ENCODE measurements at places on chromosomes 4 and X. TPM values are rescaled to one million over a fixed set of nuclear protein-coding genes. Genes with fewer than 3 reads are reported as not detected.

- DNase-seq, result no peak
Observed at GRCh38 chr4:41865306-41865980, 69.8 kb upstream of the TMEM33 start.

GRCh38 chr4:39994406-39994805 lies 16.7 kb upstream of the PDS5A start:
- DNase-seq, result no peak

- no peak for DNase-seq
Observed at GRCh38 chrX:53882331-53882730, 161.9 kb downstream of the PHF8 start.

DNA sequence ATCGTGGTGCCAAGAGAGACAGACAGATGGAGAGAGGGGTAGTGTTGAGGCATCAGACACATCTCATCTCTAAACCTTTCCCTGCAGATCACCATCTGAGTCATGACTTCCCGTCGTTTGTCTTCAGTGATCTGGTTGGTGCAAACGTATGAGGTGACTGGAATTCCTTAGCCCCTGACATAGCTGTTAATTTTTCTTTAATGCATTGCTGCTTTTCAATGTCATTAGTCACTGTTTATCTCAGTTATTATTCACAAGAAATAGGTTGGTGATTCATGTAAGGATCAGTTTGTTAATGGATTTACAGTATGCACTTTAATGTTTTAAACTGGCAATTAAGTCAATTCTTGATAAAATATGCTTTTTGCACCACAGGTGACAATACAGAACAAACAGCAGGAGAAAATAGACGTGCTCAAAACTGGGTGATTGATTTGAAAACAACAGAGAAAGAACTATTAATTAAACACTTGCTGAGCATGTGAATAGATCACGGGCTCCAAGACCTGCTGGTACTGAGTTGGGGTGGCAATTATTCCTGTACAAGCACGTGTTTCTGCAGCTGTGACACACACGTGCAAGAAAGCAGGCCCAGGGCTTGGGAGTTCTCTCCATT lies 1.3 kb upstream of the TMEM154 start:
- no peak for DNase-seq

The PRSS48 gene
- not detected for total RNA-seq

The ETDA gene
- total RNA-seq, result not detected

Measured in activated naive CD4-positive, alpha-beta T cell treated with anti-CD3 and anti-CD28 coated beads, Interleukin-2, amount 50 U/mL, for 72 hours (primary cell).